GM13977 (cell line): ENCODE measurements at places on chromosomes 16 and 17.

- peak; percentile 57 for DNase-seq
Measured at GRCh38 chr17:34579017-34579946, at the start of gene TMEM132E. Gene TMEM132E (plus strand): TSS chr17:34579582. CDS start chr17:34581077, 1,495 bp downstream.

GRCh38 chr17:11121341-11121985, 119.5 kb upstream of the SHISA6 start:
- DNase-seq, result no peak

- no peak for DNase-seq
Measured at GRCh38 chr17:1467258-1467657, 11.2 kb upstream of the CRK start.

- DNase-seq, result no peak
Measured at GRCh38 chr17:61393550-61393903, 6.1 kb upstream of the TBX2 start.

- no peak for DNase-seq
Measured at GRCh38 chr16:72468582-72468981, 296.6 kb upstream of the PMFBP1 start.

DNA sequence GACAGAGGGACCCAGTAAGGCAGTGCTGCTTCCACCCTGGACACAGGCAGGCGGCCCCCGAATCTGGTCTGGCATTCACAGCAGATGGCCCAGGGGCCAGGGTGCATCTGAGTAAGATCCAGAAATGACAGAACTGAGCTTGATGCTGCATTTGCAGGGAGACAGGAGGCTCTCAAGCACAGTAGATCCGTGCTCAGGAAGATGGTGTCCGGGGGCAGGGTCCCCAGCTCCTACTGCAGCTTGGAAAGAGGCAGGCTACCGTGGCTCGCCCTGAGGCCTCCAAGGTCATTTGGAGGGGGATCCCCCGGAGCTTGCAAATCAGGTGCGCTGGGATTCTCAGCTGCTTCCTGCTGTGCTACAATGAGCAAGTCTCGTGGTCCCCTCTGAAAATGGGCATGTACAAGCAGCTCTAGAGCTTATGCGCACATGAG, 2.2 kb downstream of the C16orf95 start:
- DNase-seq, result no peak

DNA sequence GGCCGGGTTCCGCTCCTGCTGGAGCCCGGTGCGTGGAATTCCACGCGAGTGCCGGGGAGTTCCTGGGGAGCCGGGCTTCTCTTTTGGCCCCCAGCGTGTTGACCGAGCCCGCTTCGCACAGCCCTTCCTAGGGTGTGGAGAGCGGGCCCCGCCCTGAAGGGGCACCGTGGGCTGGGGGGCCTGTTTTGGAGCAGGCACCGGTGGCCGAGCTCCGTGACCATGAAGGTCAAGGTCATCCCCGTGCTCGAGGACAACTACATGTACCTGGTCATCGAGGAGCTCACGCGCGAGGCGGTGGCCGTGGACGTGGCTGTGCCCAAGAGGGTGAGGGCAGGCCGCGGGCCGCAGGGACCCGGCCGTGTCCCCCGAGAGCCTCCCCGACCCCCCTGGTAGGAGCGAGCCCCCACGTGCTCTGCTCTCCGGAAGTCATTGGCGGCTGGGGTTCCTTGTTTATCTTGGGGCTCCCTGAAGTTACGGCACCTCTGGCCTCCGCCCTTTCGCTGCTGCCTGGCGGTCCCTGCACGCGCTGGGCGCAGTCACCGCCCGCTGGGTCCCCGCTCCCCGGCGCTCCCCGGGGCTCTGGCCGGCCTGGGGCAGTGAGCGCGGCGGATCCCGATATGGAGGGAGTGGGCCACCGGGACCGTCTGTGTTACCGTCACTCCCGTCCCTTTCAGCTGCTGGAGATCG, 528 bp downstream of the HAGHL start:
- peak; percentile 73 for DNase-seq

GRCh38 chr16:79177018-79177417, 423.5 kb downstream of the MAF start:
- no peak for DNase-seq

GRCh38 chr16:83046664-83047063, 419.9 kb downstream of the CDH13 start:
- DNase-seq, result no peak

GRCh38 chr17:17224137-17224536, 12.8 kb downstream of the FLCN start:
- no peak for DNase-seq

DNA sequence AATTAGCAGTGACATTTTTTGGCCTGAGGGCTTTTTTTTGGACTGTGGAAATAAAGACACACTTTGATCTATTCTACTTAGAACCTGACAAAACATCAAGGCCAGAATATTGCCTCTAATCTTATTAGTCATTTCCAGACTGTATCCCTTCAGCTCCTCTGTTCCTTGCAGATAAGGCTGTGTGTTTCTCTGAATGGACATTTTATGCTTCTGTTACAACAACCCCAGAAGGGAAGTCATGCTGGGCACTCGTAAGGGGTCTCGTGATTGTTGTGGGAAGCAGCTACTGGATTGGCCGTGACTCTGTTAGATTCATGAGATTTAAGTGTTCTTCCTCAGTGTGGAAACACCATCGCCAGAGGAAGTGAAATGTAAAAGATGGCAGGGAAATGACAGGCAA, 31.6 kb upstream of the HS3ST2 start:
- DNase-seq, result no peak

DNA sequence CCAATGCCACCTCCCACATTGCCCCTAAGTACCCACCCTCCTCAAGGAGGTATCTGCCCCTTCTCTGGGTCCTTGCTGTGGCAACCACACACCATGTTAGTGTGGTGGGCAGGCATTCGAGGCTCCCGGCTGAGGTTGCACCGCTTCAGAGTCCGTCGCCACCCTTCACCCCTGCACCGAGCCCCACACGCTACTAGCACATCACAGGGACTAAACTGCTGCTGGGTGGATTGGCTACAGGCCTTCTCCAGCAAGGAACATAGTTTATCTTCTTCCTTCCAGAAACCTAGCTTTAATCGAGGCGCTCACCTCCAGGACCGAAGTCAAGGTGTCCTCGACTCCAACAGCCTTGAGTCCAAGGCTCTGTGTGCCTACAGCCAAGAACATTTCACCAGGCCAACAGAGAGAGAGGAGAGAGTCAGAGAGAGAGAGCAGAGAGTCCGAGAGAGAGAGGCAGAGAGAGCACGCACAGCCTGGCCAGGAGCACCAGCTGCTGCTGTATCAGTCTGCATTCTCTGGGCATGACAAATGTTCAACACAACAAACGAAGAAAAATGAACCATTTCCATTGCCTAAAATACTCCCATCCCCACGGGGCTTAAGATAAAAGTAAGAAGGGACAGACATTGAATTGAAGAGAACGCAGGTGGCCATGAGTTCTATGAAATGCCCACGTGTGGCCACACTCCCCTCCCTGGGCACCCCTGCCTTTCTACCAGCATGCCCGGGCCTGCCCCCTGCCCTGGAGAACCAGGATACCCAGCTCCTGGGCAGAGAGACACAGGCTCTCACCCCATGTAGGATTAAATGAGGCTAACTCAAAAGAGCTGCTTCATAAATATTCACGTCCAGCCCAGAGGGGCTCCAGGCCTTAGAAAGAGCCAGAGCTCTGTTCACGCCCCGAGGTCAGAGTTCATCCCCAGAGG, 94.9 kb downstream of the RBFOX3 start:
- no peak for DNase-seq

DNA sequence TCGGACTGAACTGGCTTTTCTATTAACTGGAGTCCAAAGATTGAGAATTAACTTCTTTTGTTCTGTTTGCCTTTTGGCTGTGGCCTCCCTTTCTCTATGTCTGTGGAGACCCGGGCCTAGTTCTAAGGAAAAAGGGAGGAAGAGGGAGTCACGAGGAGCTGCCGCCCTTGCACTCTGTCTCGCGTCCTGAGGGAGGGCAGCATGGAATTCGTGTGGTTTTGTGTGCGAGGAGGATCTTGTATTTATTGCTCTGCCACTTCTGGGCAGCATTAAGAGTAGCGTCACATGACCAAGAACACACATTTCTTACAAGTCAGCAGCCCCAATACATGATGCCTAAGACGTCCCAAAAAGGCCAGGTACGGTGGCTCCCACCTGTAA, 23.6 kb downstream of the METTL22 start:
- DNase-seq, result no peak

DNA sequence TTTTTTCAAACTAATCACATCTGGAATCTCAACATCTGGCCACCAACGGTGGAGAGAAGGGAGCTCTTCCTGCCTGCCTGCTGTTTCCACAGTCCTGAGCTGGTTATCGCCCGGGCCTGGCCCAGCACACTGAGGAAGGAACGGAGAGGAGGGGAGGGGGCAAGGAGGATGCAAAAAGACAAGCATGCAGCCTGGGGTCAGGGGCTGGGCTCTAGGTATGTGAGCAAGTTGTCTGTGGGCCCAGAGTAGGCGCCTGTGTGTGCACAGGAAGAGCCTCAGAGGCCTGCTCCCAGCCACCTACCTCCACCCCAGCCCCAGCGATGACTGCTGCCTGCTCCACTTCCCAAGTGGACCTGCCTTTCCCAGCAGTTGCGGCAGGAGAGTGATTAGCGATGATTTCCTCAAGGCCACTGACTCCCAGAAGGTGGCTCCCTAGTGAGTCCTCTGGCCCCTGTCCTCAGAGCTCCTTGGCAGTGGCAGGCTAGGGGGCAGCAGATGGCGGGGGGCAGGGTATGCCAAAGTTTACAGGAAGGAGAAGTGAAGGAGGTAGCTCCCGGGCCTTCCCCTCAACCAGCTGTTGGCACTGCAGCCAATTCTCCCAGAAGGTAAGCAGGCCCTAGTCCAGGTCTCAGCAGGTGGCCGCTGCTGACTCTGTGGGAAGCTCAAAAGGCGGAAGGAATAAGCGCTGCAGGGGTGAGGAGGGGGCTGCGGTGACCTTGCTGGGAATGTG, 27.0 kb upstream of the RASD1 start:
- DNase-seq, result no peak

DNA sequence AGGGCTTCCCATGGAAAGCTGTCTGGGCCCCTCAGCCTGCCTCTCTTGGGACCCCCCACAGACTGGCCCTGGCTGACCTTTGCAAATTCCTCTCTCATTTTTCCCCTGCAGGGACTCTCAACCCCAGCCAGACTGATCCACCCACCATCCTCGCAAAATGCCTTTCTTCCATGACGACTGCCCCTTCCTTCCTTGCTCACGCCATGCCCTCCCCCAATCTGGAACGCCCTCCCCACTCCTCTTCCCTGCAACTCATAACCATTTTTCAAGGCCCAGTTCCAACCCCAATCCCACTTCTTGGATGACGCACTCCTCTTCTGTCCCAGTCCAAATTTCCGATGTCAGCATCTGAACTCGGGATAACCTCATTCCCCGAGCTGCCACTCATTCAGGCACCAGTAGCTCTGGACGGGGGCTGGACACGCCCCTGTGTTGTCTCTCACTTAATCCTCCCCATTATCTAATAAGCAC, 1.3 kb upstream of the DNAI2 start:
- DNase-seq, result no peak

- peak; percentile 78 for DNase-seq
Measured at GRCh38 chr16:73057291-73058210, 9.6 kb upstream of the ZFHX3 start.

GRCh38 chr17:18218756-18219415, 6.5 kb upstream of the LLGL1 start:
- no peak for DNase-seq

DNA sequence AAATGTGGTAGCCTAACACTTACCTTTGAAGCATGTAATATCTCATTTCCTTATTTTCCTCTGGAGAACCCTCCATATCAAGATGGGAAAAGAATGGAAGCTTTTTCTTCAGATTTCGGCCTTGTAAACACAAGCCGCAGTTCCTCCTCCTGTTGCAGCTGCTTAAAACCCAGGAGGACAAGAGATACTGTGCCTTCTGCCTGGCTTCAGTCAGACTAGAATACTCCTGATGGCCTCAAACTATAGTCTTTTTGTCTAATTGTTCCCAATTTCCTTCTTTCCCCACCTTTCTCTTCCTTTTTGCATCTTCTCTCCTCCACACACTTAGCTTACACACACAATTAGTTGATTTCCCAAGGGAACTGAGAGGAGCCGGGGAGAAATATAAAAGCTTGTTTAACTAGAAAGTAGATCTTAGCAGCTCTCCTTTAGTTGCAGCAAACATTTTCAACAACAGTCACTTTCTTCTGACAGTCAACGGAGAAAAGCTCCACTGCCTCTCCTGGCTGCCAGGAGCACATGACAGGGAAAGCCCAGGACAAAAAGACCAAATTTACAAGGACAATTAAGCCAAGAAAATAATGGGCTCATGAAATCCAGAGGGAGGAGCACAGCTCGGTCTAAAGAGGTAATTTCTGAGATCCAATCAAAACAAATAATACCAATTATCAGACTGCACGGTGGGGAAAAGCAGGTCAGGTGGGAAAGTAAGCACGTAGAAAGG, 76.4 kb upstream of the C17orf78 start:
- DNase-seq, result no peak

DNA sequence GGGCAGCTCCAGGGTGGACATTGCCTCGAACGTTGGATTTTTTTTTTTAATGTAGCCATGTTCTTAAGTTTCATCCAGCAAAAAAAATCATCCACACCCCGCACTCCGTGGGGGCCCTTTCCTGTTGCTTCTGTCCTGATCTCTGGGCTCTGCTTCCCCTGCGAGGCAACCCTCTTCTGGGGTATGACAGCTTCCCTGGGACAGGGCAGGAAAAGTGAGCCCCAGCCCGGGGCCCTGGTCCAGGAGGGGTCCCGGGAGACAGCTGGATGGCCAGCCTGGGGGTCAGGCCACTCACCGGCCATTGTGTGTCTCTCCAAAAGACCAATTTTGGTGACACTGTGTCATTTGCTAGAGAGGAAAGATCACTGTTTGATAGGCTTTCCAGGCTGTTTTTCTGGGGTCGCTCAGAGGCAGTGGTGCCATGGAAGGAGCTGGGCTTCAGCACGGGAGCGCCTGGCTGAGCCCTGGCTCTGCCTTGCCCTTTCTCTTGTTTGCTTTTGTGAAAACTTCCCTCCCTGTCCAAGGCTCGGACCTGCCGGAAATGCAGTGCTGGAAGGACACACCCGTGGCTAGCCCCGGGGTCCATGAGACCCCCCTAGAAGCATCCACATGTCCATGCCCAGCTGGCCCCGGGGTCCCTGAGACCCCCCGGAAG, 41.0 kb upstream of the CHMP6 start:
- no peak for DNase-seq

- DNase-seq, result no peak
Measured at GRCh38 chr17:32826076-32826475, 50.8 kb downstream of the MYO1D start.

GRCh38 chr17:8192070-8192815, 2.3 kb upstream of the BORCS6 start:
- peak; percentile 72 for DNase-seq

DNA sequence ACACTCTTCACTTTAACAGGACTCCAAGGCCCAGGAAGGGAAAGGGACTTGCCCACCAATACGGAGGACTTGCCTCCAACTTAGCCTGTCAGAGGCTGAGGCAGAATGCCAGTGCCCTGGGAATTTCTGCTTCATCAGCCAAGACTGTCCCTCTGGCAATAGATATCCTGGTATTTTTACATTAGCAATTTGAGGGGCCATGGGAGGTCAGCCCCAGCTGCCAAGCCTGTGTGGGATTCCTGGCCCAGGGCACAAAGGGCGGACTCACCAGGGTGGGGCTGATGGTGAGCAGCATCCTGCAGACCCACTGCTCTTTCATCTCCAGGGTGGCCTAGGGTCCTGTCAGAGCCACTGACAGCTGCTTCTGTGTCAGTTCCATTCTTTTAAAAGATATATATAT, 78.3 kb upstream of the CIBAR2 start:
- DNase-seq, result no peak
